RWPE2 (cell line): ENCODE measurements at places on chromosomes 3 and 15.

DNA sequence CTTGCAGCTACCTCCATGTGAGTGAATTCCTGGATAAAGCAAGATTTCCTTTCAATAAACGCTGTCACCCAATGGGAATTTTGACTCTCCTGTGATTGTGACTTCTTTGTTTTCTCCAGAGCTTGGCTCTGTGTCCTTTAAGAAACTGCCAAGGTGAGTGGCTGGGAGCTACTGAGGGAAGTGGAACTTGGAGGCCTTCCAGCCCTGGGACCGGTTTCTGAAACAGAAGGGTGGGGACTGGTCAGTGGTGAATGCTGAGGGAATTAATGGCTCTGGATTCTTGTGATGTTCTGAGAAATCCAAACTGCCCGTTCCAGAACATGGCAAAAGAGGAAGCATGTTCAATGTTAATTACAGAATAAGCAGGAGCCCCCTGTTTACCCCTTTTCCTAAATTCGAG lies 41.1 kb upstream of the MYZAP start:
- no peak for DNase-seq

DNA sequence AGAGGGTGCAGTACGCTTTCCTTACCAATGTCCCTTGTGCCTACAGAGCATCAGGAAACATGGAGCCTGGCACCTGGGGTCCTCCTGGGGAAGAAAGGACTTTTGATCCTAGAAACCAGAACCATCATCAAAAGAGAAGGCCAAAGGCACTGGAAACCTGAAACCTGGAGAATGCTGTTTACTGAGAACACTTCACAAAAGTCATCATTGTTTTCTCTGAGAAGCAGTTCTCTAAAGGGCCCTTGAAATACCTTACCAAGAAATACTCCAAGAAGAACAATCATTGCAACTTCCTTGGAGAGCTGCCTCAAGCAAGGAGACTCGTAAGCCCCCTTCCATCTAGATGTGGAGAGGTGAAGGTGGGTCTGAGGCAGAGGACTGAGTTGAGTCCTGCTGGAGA lies 66.0 kb downstream of the TLE3 start:
- DNase-seq = no peak

DNA sequence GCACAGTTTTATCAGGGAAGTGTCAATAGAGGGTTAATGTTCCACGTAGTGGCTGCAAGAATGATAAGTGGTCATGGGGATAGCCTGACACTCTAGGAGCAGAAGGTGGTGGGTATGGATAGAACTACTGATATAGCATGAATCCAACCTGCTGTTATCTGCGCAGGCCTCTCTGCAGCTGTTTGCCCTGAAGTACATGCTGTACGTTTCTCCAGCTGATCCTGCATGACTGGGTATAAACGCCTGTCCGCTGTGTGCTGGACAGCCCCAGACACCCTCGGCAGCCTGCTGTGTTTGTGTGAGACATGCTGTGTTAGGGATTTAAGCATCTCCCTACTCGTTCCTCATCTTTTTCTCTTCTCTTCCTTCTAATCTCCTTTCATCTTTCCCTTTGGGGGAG lies 87.1 kb downstream of the LPP start:
- no peak for DNase-seq

DNA sequence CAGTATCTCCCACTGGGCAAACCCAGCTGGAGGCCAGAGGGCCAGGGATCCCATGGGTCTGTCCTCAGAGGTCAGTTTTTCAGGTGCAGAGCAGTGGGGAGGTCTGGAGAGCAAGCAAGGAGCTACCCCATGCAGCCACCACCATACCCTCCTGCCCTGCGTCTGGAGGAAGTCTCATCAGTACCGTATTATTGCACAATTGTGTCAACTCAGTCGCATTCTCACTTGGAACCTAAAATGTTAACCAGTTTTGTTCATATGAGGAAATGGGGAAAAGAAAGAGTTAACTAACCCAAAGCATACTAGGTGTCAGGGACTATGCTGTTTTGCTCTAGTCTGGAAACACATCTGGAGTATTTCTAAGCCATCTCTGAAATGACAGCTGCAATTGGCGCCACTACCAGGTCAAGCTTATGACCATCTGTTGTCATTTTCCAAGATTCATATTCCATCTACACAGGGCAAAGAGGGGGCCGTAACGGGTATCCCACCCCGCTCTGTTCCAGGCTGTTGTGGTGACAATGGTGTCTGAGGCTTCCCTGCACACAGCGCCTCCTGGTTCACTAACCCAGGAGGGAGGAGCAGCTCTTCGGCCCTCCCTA lies 16.9 kb upstream of the APBA2 start:
- no peak for DNase-seq

DNA sequence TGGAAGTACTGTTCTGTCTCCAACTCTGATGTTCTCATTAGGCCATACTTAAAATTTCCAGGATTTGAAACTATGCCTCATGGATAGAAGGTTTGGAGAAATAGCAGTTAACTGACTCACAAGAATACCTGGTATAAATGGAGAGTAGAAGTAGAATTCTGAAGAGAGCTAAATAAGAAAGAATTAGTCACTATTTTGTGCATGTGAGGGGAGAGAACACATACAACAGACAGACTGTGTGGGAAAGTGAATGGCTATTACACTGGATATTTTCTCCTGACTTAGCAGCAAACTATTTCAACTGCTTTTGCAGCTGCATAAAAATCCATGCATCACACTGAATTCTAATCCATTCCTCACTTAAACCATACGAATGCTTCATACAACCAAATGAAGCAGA lies 71.3 kb downstream of the C3orf70 start:
- no peak for DNase-seq

GRCh38 chr3:6994081-6994668 lies 133.3 kb downstream of the GRM7 start:
- no peak for DNase-seq

GRCh38 chr3:150890831-150891230 lies 14.4 kb downstream of the MINDY4B start:
- no peak for DNase-seq

DNA sequence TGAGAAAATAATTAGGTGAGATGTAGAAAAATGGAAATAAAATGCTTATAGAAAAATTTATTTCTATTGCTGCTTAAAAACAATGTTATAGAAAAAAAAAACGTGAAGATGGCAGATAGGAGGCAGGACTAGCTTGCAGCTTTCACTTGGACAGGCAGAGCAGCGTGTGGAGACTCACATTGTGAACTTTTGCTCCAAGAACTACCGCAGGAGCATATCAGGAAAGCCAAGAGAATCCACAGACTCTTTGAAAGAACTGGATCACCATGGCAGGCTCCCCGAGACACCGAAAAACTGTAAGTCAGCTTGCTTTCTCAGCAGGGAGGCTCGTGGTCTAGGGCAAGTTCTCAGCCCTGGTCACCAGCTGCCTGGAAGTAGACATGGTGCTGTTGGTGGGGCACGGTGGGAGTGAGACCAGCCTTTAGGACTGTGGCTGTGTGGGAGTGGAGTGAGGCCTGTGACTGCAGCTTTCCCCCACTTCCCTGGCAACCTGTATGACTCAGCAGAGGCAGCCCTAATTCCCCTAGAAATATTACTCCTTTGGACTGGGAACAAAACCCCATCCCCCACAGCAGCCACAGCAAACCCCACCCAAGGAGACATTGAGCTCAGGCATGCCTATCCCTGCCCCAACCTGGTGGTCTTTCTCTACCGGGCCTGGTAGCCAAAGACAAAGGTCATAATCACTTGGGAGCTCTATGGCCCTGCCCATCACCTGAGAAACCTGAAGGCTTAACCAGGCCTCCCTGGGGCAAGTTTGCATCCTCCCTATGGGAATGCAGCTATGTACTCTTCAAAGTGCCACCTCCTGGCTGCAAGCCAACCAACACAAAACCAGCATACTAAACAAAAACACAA lies 22.8 kb downstream of the STRIT1 start:
- no peak for DNase-seq

GRCh38 chr3:177906126-177906511 lies 630.1 kb upstream of the KCNMB2 start:
- DNase-seq = no peak

DNA sequence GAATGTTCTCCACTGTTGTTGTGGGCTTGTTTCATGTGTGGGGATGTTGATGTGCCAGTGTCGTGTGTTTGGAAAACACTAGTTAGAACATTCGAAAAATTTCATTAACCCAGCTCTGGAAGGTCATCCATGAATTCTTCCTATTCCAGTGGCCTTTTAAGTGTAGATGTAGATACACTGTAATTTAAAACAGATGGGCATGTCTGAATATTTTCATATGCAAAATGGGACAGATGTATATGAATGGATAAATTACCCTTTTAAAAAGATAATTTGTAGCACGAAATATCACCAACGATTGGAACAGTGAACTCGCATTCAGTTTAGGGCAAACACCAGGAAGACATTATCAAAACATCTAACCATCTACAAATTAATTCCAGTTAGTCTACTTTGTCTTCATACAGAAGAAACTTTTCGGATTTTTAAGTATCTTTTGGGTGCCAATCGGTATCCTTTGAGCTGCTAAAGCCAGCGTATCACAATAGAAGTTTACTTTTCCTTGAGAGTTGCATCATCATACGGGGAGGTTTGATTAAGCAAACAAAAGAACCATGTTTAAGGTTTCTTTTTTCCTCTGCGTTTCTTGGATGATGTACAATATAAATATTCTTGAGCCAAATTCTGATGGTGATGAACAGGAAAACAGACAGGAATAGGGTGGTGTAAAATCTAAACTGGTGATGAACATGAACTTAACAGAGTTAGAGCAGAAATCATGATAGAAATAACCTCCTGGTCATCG lies 528.1 kb downstream of the FOXP1 start:
- no peak for DNase-seq

GRCh38 chr15:77016321-77016695 lies 21.4 kb downstream of the PSTPIP1 start:
- DNase-seq = no peak

DNA sequence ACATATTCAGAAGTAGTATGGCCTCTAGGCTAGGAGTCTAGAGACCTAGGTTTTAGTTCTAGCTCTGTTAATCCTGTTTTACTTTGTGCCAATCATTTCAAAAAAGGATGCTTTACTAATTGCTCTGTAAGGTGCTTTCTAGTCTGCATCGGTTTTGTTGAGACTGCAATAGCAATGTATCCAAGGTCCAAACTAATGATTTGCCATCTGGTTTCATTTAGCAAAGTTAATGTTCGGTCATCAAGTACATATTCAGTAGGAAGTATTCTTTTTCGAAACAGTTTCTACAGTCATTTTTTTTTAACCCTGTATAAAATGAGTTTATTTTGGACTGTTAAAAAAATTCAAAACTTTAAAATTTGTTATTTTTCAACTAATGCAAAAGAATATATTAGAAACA lies 2.0 kb upstream of the GALK2 start:
- no peak for DNase-seq

- DNase-seq = no peak
Measured at GRCh38 chr3:123804676-123805075, 79.5 kb downstream of the MYLK start.

GRCh38 chr3:150515210-150515609 lies 31.1 kb downstream of the SERP1 start:
- no peak for DNase-seq
